Right atrium auricular region (tissue), 2 donors: ENCODE measurements at places on chromosomes 16 and 17. TPM values are rescaled to one million over a fixed set of nuclear protein-coding genes. Genes with fewer than 3 reads are reported as not detected.

GRCh38 chr17:57849163-57849873 lies 526 bp downstream of the MRPS23 start:
- peak overlapping the region; percentile 71 for H3K4me3 ChIP-seq
- H3K4me1 ChIP-seq, result no peaks in the 10 kb centered on the region
- H3K27me3 ChIP-seq, result no peaks in the 10 kb centered on the region

- no peak overlapping the region for H3K4me3 ChIP-seq
- no peaks in the 10 kb centered on the region for H3K27me3 ChIP-seq
- DNase-seq, result peak; percentile 74
- peaks cover 34% of the 10 kb centered on the region for H3K4me1 ChIP-seq
Observed at GRCh38 chr16:31129568-31130335, 5.8 kb downstream of the PRSS8 start.

- no peak for DNase-seq
- no peaks in the 10 kb centered on the region for H3K27me3 ChIP-seq
- H3K4me3 ChIP-seq, result no peak overlapping the region
- no peaks in the 10 kb centered on the region for H3K36me3 ChIP-seq
- no peak overlapping the region for H3K27ac ChIP-seq
Observed at GRCh38 chr17:74730491-74731346, 6.3 kb upstream of the RAB37 start.

GRCh38 chr17:57412520-57413096 lies 156.3 kb downstream of the MSI2 start:
- no peaks in the 10 kb centered on the region for H3K36me3 ChIP-seq
- no peak overlapping the region for H3K4me3 ChIP-seq
- H3K27ac ChIP-seq, result no peak overlapping the region
- no peaks in the 10 kb centered on the region for H3K4me1 ChIP-seq
- H3K27me3 ChIP-seq, result no peaks in the 10 kb centered on the region
- no peak for DNase-seq

DNA sequence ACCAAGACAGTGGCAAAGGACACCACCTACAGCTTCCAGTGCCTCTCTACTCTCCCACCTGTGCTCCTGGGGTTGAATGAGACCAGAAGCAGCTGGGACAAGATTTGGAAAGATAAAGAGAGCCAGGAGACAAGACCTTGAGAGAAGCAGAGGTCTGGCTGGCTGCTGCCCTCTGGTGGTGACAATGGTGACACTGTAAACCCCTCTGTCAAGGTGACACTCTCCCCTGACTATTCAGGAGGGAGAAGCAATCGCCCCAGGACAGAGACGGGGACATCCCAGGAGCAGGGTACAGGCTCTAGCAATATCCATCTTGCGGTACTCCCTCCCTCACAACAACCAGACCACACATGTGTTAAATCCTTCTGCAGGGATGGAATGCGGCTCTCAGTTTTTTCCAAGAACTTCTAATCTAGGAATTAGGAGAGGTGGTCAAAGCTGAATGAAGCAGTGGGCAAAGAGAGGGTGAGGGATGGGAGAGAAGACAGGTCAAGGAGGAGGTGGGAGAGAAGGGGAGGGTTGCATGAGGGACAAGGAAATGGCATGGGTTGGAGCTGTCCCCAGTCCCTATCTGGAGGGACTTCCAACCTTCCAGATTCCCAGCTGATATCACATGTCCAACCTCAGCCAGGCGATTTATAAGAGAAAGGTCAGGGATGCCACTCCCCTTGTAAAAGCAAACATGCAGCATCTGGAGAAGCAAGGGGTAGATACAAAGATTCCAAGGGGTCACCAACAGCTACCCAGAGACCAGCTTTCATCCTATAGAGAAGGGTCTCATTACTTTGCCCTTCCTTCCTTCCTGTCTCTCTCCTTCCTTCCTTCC lies 2.9 kb downstream of the PHOSPHO1 start:
- no peak overlapping the region for H3K4me3 ChIP-seq
- no peaks in the 10 kb centered on the region for H3K36me3 ChIP-seq
- H3K4me1 ChIP-seq, result peaks cover 42% of the 10 kb centered on the region
- peak; percentile 77 for DNase-seq

GRCh38 chr16:24504472-24505345 lies 34.7 kb upstream of the RBBP6 start:
- no peak overlapping the region for H3K4me3 ChIP-seq
- no peaks in the 10 kb centered on the region for H3K36me3 ChIP-seq
- H3K4me1 ChIP-seq, result no peaks in the 10 kb centered on the region
- no peak overlapping the region for H3K27ac ChIP-seq
- H3K27me3 ChIP-seq, result no peaks in the 10 kb centered on the region

DNA sequence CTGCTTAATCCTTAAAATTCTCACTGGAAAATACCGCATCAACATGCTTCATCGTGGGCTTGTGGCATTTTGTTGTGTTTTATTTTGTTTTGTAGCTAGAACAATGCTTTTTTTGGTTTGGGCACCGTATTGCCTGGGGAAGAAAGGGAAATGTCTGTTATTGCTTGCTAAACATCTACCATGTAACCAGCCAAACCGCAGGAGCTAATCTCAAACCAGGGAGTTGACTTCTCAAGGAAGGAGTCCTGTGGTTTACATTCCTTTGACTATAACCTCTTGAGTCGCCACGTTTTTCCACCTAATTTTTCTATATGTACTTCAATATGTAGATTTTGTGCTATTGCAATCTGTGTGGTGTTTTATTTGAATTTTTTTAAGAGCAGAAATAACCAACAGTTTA lies 593.5 kb upstream of the SOX9 start:
- DNase-seq, result no peak
- H3K36me3 ChIP-seq, result no peaks in the 10 kb centered on the region
- no peaks in the 10 kb centered on the region for H3K4me1 ChIP-seq
- no peak overlapping the region for H3K4me3 ChIP-seq

DNA sequence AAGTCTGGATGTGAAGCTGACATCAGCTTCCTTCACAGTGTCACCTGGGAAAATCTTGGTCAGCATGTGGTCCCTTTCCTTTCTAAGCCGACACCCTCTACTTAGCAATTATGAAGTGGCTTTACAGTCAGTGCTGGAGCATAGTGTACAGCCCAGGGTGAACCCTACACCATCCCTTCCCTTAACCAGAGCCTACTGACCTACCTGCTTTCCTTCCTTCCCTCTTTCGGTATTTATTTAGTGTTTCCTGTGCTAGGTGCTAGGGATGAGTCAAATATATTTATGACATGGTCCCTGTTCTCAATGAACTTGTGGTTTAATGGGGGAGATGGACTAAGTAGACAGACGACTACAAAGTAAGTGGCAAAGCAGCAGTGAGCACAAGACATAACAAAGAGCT lies 77.5 kb downstream of the CDK5R1 start:
- H3K27me3 ChIP-seq, result no peaks in the 10 kb centered on the region
- H3K36me3 ChIP-seq, result no peaks in the 10 kb centered on the region
- H3K4me3 ChIP-seq, result no peak overlapping the region

DNA sequence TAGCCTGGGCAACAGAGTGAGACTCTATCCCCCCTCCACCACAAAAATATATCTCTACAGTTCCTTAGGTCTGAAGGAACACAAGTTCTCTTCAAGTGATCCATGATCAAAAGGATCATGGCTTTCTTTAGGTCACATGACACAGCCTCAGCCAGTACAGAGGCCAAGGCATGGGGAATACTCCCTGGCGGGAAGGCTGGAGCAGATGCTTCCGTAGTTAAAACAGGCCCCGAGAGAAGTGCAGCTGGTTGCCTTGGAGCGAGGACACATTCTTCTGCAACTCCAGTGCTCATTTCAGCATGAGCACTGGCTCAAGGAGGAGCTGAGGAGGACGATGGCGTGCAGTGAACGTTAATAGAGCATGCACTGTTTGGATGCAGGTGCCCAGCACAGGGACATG lies 13.5 kb downstream of the CDIP1 start:
- no peaks in the 10 kb centered on the region for H3K4me1 ChIP-seq
- DNase-seq, result no peak
- H3K4me3 ChIP-seq, result no peak overlapping the region
- no peaks in the 10 kb centered on the region for H3K36me3 ChIP-seq

- no peak overlapping the region for H3K27ac ChIP-seq
- no peaks in the 10 kb centered on the region for H3K27me3 ChIP-seq
- no peak for DNase-seq
- H3K36me3 ChIP-seq, result no peaks in the 10 kb centered on the region
- H3K4me1 ChIP-seq, result no peaks in the 10 kb centered on the region
Observed at GRCh38 chr17:65973237-65973636, 218.7 kb downstream of the CEP112 start.

DNA sequence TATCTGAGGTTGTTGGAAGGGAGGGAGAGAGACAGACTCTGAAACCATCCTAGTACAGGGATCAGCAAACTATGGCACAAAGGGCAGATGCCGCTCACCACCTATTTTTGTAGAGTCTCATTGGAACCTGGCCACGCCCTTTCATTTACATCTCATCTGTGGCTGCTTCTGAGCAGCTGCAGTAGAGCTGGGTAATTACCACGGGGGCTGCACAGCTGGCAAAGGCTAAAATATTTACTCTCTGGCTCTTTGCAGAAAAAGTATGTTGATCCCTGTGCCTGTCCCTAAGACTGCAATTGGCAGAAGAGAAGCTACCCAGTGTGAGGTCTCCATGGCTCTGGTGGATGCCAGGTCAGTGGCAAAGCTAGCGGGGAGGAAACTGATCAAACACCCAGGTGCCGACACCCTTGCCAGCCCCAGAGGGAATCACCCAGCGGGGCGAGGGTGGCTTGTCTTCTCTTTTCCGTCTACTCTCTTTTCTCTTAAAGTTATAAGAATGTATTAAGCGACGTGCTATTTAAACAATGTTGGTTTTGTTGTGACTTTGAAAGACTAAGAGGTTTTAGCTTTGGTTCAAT lies 14.0 kb downstream of the CEP295NL start:
- H3K36me3 ChIP-seq, result no peaks in the 10 kb centered on the region
- no peak overlapping the region for H3K4me3 ChIP-seq
- DNase-seq, result no peak
- peaks cover 76% of the 10 kb centered on the region for H3K4me1 ChIP-seq
- H3K27me3 ChIP-seq, result no peaks in the 10 kb centered on the region

DNA sequence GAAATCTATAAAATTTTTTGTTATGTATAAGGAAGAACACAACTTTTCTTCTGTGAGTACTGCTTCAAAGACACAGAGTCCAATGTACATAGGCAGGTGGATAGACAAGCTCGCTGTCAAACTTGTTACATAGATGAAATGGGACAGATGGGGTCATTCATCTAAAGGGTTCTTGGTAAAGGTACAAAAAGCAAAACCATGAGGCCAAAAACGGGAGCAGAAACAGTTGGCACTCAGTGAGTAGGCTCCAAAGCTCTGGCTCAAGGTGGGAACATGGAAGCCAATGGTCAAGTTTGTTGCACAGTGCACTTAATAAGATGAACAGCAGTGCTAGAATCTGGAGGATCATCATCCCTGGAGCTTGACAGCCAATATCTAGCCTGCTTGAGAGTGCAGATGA lies 979.0 kb upstream of the EEF2KMT start:
- H3K27ac ChIP-seq, result no peak overlapping the region
- DNase-seq, result no peak
- no peaks in the 10 kb centered on the region for H3K36me3 ChIP-seq
- no peaks in the 10 kb centered on the region for H3K4me1 ChIP-seq
- H3K4me3 ChIP-seq, result no peak overlapping the region

- H3K36me3 ChIP-seq, result peaks cover 3% of the 10 kb centered on the region
- no peaks in the 10 kb centered on the region for H3K27me3 ChIP-seq
- peak overlapping the region; percentile 58 for H3K27ac ChIP-seq
- no peak for DNase-seq
- H3K4me1 ChIP-seq, result peaks cover 11% of the 10 kb centered on the region
- no peak overlapping the region for H3K4me3 ChIP-seq
Observed at GRCh38 chr16:66381585-66382170, 15.2 kb downstream of the CDH5 start.

- H3K4me1 ChIP-seq, result peaks cover 7% of the 10 kb centered on the region
- no peaks in the 10 kb centered on the region for H3K27me3 ChIP-seq
- H3K36me3 ChIP-seq, result peaks cover 68% of the 10 kb centered on the region
Observed at GRCh38 chr16:11726008-11726407, 16.6 kb downstream of the TXNDC11 start.

- H3K4me1 ChIP-seq, result peaks cover 28% of the 10 kb centered on the region
- no peaks in the 10 kb centered on the region for H3K36me3 ChIP-seq
- no peaks in the 10 kb centered on the region for H3K27me3 ChIP-seq
- H3K4me3 ChIP-seq, result peak overlapping the region; percentile 54
- peak overlapping the region; percentile 91 for H3K27ac ChIP-seq
Observed at GRCh38 chr17:50546701-50547034, 306 bp upstream of the SPATA20 start.

DNA sequence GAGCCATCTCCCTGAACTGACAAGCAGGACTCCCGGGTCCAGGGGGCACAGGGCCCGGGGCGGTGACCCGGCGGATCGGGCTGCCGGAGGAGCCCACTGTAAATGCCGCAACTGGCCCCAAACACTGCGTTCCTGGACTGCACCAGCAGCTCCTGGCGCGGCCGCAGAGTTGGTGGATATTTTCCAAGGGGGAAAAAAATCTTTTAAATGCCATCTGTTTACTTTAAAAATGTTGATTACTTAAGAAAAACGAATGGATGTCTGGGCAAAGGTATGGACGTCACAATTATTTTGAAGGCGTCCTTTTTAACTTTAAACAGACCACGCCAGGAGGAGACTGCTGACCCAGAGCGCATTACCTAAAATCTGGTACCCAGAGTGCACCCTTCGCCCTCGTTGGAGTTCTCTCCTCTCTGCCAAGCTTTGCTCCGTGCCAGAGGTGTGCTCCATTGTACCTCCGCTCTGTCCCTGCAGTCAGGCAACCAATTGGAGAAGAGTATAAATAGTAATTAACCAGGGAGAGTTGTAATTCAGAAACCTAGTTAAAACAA lies 3.4 kb downstream of the HS3ST3B1 start:
- no peaks in the 10 kb centered on the region for H3K36me3 ChIP-seq
- H3K4me1 ChIP-seq, result no peaks in the 10 kb centered on the region
- no peak for DNase-seq
- no peak overlapping the region for H3K27ac ChIP-seq

GRCh38 chr17:37608351-37609169 lies 658 bp downstream of the SYNRG start:
- H3K36me3 ChIP-seq, result peaks cover under 1% of the 10 kb centered on the region
- H3K27me3 ChIP-seq, result no peaks in the 10 kb centered on the region
- peaks cover 35% of the 10 kb centered on the region for H3K4me1 ChIP-seq
- peak overlapping the region; percentile 83 for H3K27ac ChIP-seq
- peak overlapping the region; percentile 100 for H3K4me3 ChIP-seq
- DNase-seq, result no peak

DNA sequence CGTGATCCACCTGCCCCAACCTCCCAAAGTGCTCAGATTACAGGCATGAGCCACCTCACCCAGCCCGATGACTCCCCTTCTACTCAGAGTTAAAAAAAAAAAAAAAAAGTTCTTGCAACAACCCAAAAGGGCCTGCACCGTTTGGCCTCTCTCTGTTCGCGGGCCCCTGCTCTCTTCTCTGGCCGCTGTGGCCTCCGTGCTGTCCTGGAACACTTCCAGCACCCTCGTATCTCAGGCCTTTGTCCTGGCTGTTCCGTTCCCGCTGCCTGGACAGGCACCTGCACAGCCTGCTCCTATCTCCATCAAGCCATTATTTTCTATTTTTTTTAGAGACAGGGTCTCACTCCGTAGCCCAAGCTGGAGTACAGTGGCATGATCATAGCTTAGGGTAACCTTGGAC lies 10.8 kb downstream of the MYO1C start:
- no peaks in the 10 kb centered on the region for H3K27me3 ChIP-seq
- no peak overlapping the region for H3K4me3 ChIP-seq
- no peak overlapping the region for H3K27ac ChIP-seq
- peaks cover 72% of the 10 kb centered on the region for H3K36me3 ChIP-seq
- no peak for DNase-seq

- H3K4me3 ChIP-seq, result no peak overlapping the region
- H3K27me3 ChIP-seq, result no peaks in the 10 kb centered on the region
- no peak for DNase-seq
- no peak overlapping the region for H3K27ac ChIP-seq
- H3K4me1 ChIP-seq, result no peaks in the 10 kb centered on the region
- H3K36me3 ChIP-seq, result no peaks in the 10 kb centered on the region
Observed at GRCh38 chr16:28524681-28525171, 14.0 kb downstream of the NUPR1 start.

NPTX1 gene
- not detected for total RNA-seq

KRTAP1-5 gene
- total RNA-seq, result not detected

ZNF624 gene
- 0.78 TPM for total RNA-seq

PDILT gene
- not detected for total RNA-seq

CCL8 gene
- total RNA-seq, result not detected

CNTD1 gene
- not detected for total RNA-seq
